ENCODE measurements at places on chromosomes 12 and 14.

DNA sequence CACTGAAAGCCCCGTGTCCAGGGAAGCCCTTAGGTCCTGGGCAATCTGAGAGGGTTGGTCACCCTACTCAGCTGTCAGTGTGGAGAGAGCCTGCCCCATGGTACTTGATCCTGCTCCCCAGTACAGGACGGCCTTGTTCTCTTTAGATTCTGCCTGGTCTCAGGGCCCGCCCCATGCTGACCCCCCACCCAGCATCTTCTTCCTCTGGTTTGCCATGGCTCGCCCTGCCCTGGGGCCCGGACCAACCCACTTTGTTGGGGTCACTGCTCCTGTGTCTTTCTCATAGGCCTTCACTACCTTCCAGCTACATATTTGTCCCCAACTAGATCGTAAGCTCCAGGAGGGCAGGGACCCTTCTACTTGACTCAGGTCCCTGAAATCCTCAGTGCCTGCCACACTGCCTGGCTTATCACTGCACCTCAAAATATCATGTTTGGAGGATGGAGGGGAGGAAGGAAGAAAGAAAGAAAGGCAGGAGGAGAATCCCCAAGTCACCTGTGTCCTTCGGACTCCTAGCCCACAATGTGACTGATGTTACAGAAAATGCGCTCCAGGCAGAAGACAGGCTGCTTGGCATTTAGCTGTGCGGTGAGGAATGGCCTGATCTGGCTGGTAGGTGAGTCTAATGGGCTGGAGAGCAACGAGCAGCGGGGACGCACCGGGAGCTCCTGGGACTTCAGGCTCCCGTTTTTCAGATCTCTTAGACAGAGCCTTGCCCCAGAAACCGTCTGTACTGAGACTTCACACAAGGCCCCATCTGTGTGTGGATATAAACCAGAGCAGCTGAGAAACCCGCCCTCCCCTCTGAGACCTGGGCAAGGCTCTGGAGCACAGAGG is 66.1 kb downstream of the C14orf132 start:
- no peak for DNase-seq

- peak; percentile 63 for DNase-seq
Measured at GRCh38 chr12:55024575-55024974, 4.8 kb downstream of the NEUROD4 start.

- DNase-seq: no peak
Measured at GRCh38 chr12:5497329-5498053, 65.6 kb downstream of the NTF3 start.

GRCh38 chr14:83485591-83485990 is 1951.9 kb upstream of the SEL1L start:
- no peak for DNase-seq

DNA sequence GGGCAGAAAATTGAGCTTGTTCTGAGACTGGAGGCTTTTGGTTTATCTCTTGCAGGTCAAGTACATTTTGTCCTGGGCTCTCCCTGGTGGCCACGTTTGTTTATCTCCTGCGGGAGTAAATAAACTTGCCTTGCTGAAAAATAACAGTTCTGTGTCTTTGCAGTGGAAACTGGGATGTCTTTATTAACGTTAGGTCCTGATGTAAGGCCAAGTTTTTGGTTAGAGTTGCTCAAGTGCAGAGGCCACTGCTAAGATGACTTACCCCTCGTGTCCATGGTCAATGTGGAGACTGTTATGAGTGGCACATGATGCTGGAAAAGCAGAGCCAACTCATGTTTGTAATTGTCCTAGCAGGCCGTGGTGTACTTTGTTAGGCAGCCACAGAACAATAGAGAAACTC is 3.8 kb downstream of the PTPN11 start:
- no peak for DNase-seq

DNA sequence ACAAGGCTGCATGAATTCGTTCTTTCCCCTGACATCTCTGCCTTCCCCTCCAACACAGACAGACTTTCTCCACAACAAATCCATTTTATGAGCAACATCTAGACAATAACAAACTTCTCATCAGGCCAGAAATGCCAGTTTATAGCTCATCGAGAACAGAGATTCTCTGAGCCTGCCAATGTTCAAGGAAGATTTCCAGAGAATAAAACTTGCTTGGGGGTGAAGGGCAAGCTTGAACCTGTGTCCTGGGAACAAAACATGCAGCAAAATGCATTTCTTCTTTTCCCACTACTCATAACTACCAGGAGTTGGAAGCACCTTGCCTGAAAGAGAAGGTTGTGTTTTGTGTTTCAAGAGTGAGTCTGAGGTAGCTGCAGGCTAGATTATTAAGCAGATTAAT is 6.8 kb downstream of the MAP1LC3B2 start:
- no peak for DNase-seq

- DNase-seq: peak; percentile 40
Measured at GRCh38 chr12:116319898-116320621, 42.6 kb upstream of the MED13L start.

GRCh38 chr12:48688836-48689235 is 6.8 kb upstream of the KANSL2 start:
- DNase-seq: no peak

DNA sequence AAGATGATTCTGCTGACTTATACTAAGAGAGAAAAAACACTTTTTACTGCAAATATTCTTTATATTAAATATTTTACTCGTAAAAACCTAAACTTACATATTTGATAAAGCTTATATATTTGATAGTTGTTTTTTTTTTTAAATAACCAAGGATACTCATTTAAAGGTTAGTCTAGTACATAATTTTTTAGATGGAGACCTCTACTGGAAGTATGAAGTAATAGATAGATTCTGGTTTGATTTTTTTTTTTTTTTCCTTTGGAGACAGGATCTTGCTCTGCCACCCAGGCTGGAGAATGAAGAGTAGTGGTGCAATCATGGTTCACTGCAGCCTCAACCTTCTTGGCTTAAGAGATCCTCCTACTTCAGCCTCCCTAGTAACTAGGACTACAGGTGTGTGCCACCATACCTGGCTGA is 16.4 kb downstream of the ARID2 start:
- DNase-seq: no peak

DNA sequence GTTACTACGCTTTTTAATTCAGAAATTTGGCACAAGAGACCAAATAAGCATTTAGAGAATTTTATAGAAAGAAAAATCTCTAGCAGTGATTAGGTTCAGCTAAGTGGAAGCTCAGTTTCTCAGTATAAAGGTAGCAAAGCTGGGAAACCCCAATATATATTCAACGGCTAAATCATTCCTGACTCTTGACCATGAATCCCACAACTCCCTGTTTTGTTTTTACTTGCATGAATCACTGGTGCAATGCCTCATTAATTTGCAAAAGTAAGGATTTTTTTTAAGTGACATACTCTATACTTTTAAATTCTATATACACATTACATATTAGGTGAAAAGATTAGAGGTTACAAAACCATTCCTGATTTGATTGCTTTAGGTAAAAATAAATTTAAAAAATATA is 74.3 kb upstream of the PLEKHG7 start:
- no peak for DNase-seq

DNA sequence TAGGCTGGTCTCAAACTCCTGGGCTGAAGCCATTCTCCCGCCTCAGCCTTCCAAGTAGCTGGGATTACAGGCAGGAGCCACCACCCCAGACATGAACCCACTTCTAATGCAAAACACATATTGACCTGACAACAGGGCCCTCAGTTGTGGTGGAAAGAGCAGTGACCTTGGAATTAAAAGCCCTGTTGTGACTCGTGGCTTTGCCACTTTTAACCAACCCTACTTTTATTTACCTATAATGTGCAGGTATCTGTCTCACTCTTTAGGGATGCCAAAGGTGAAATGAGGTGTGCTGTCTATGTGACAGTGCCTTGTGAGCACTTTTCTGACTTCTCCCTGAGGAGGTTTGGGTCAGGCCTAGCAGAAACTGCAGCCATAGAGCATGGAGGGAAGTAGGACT is 132.8 kb upstream of the DNM1L start:
- DNase-seq: no peak

DNA sequence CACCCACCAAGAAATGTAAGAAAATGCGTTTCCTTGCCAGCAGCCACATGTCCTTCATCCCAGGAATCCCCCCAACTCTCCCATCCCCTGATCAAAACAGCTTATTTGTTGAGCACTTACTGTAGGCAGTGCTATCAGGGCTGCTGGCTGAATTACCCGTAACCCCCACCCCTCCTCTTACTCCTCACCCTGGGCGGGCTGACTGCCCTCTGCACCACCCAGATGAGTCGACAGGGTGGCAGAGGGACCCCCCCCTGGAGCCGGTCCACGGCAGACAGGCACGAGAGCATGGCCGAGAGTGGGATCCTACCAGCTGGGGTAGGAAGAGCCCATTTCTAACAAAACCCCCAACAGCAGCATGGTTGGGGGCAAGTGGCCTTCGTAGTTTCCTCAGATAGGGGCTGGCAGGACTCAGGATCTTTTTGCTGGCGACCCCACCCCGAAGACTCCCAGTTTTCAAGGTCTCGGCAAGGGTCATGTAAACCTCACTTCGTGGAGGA is 1.1 kb upstream of the RHOF start:
- no peak for DNase-seq

DNA sequence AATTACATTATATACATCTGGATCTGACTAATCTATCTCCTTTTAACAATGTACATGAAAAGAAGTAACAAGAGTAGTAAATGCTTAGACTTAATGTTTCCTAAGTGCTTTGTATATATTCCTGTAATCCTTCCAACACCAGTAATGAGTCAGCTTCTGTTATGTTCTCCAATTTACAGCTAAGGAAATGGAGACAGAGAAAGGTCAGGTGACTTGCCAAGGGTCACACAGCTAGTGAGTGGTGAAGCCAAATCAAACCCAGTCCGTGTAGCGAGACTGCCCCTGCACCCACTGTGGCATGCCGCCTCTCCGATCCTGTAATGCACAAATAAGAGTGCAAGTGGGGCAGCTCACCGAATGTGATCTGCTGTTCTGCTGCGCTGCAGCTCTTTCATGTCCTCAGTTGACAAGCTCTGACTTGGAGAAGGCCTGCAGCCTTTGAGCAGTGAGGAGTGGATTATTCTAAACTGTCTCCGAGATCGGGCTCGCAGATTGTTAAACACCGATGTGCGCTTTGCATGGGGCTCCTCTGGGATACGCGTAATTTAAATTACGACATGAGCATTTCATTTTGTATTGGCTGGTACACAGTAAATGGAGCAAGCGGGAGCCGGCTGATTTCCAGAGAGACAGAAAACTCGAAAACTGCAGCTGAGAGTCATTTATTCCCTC is 65.1 kb upstream of the KTN1 start:
- no peak for DNase-seq

- peak; percentile 64 for DNase-seq
Measured at GRCh38 chr14:58107947-58108552, 44.0 kb downstream of the ARMH4 start.

- DNase-seq: peak; percentile 82
Measured at GRCh38 chr12:26853303-26854030, 20.5 kb upstream of the ITPR2 start.

DNA sequence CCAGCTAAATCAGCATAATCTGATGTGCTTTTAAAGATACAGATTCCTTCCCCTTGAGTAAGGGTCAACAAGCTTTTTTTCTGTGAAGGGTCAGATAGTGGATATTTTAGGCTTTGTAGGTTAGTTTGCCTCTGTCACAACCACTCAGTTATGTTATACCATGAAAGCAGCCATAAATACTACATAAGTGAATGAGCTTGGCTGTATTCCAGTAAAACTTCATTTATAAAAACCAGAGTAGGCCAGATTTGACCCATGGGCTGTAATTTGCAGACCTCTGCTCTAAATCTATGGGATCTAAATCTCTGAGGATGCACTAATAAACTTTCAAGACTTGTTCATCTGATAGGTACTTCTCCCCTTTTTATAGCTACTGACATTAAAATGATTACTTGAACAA is 47.7 kb downstream of the LEMD3 start:
- peak; percentile 45 for DNase-seq

DNA sequence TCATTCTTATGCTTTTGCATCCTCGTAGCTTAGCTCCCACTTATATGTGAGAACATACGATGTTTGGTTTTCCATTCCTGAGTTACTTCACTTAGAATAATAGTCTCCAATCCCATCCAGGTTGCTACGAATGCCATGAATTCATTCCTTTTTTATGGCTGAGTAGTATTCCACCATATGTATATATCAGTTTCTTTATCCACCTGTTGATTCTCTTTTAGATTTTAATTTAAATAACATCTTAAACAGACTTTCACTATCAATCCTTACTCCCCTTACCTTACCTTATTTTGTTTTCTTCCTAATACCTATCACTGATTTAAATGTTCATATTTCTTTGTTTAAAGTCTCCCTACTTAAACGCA is 488 bp upstream of the FBXW8 start:
- DNase-seq: no peak

GRCh38 chr12:45244561-45245343 is 28.9 kb downstream of the ANO6 start:
- no peak for DNase-seq

DNA sequence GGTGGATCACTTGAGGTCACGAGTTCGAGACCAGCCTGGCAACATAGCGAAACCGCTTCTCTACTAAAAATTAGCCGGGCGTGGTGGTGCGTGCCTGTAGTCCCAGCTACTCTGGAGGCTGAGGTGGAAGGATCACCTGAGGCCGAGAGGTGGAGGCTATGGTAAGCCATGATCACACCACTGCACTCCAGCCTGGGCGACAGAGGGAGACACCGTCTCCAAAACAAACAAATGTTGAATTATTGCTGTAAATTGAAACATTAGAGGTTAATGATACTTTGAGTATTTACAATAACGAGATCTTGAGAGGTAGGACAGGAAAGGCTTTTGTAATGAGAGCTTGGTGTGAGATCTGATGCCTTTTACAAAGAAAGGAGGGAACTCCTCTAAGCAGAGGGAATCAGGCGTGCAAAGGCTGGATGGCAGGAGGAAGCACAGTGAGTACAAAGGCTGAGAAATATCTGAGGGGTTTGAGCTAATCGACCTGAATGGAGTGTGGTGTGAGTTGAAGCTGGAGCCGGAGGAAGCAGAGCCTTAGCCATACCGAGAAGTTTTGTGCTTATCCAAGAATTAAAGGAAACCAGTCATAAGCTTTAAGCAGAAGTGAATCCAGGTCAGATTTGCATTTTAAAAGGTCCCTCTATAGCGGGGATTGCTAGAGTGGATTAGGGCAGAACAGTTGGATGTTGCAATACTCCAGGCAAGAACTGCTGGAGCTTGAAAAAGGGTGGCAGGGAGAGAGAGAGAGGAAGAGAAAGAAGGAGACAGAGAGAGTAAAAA is 1.1 kb downstream of the RHNO1 start:
- peak; percentile 74 for DNase-seq

DNA sequence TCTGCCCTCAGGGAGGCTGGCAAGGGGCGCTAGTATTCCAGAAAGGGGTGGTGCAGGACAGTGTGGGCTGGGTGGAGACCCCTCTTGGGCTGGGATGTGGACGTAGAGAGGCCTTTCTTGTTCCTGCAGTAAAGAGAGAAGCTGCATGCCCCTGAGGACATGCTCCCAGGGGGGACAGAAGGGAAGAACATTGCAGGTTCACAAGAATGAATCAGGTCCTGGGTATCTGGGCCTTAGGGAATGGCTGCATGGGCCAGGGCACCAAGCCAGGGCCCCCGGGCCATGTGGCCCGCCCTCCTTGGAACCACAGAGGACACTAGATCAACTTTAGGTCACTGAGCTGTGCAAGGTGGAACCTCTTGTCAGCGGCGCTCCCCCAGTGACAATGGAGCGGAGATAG is 51.8 kb downstream of the ZNF664 start:
- no peak for DNase-seq

- DNase-seq: no peak
Measured at GRCh38 chr12:52585066-52585465, 11.4 kb upstream of the KRT74 start.

All from NCI-H1105 treated with DMSO at 0.1 percent for 48 hours (cell line).